ENCODE measurements at places on chromosomes 6 and 20.

GRCh38 chr20:56249244-56249955, 868 bp downstream of the MC3R start:
- no peaks in the 10 kb centered on the region for H3K4me1 ChIP-seq
- H3K36me3 ChIP-seq = no peaks in the 10 kb centered on the region
- no peak overlapping the region for H3K4me3 ChIP-seq
- no peak for DNase-seq

- H3K27ac ChIP-seq = no peak overlapping the region
- no peak for DNase-seq
- peaks cover 9% of the 10 kb centered on the region for H3K36me3 ChIP-seq
- peaks cover 5% of the 10 kb centered on the region for H3K4me1 ChIP-seq
Measured at GRCh38 chr6:16562498-16562897, 198.8 kb downstream of the ATXN1 start.

GRCh38 chr6:125157280-125157679, 3.7 kb downstream of the TPD52L1 start:
- H3K27ac ChIP-seq = no peak overlapping the region
- no peak overlapping the region for H3K4me3 ChIP-seq
- H3K27me3 ChIP-seq = peaks cover 43% of the 10 kb centered on the region
- no peaks in the 10 kb centered on the region for H3K4me1 ChIP-seq

DNA sequence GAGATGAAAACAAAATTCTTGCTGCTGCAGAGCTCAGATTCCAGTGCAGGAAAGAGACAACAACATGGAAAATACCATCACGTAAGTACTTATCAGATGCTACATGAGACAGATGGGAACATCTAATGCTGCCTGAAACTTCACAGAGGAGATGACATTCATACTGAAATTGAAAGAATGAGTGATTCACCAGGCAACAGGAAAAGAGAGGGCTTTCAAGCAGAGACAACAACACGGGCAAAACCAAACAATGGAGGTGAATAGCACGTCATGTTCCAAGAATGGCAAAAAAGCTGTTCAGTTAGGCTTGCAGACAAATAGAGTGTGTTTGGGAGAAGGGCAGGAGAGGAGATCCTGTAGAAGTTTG, 39.3 kb downstream of the GTF2H5 start:
- DNase-seq = no peak
- no peaks in the 10 kb centered on the region for H3K36me3 ChIP-seq
- H3K4me1 ChIP-seq = peaks cover 6% of the 10 kb centered on the region
- H3K27me3 ChIP-seq = no peaks in the 10 kb centered on the region
- no peak overlapping the region for H3K27ac ChIP-seq

GRCh38 chr6:159540152-159540551, 152.9 kb downstream of the SOD2 start:
- H3K4me3 ChIP-seq = no peak overlapping the region
- no peaks in the 10 kb centered on the region for H3K4me1 ChIP-seq
- no peaks in the 10 kb centered on the region for H3K36me3 ChIP-seq
- H3K27me3 ChIP-seq = peaks cover 41% of the 10 kb centered on the region
- no peak for DNase-seq
- no peak overlapping the region for H3K27ac ChIP-seq

GRCh38 chr6:80440496-80441115, 334.1 kb downstream of the BCKDHB start:
- H3K4me1 ChIP-seq = no peaks in the 10 kb centered on the region
- H3K27me3 ChIP-seq = no peaks in the 10 kb centered on the region
- no peaks in the 10 kb centered on the region for H3K36me3 ChIP-seq

- H3K4me3 ChIP-seq = no peak overlapping the region
- no peak overlapping the region for H3K27ac ChIP-seq
- peaks cover 38% of the 10 kb centered on the region for H3K27me3 ChIP-seq
- no peak for DNase-seq
- no peaks in the 10 kb centered on the region for H3K36me3 ChIP-seq
Measured at GRCh38 chr6:27049863-27050781, 197.4 kb upstream of the PRSS16 start.

GRCh38 chr6:169990095-169991030, 238.9 kb downstream of the ERMARD start:
- no peak for DNase-seq
- H3K27me3 ChIP-seq = no peaks in the 10 kb centered on the region
- no peak overlapping the region for H3K4me3 ChIP-seq

- H3K36me3 ChIP-seq = peaks cover 20% of the 10 kb centered on the region
- DNase-seq = no peak
- peak overlapping the region; percentile 97 for H3K4me3 ChIP-seq
- peak overlapping the region; percentile 32 for H3K27ac ChIP-seq
- no peaks in the 10 kb centered on the region for H3K27me3 ChIP-seq
Measured at GRCh38 chr20:50513169-50514034, 3.2 kb downstream of the PTPN1 start.

DNA sequence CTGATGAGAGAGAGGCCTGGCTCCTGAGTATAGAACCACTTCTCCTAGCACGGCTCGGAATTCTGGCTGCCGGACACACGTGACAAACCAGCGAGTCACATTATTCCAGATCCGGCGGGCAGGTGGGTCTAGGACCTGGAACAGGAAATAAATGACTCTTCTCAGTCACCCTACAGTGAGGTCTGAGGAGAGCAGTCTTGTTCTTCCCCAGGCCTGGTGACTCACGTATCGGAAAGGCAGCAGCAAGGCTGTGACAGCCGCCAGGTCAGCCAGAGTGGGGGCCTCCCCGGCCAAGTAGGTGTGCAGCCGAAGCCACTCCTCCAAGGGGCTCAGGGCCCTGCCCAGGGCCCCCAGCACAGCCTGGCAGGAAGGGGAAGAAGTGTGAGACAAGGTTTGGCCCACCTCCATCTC, 2.8 kb downstream of the VARS1 start:
- H3K4me3 ChIP-seq = no peak overlapping the region
- DNase-seq = no peak
- peak overlapping the region; percentile 98 for H3K27ac ChIP-seq

DNA sequence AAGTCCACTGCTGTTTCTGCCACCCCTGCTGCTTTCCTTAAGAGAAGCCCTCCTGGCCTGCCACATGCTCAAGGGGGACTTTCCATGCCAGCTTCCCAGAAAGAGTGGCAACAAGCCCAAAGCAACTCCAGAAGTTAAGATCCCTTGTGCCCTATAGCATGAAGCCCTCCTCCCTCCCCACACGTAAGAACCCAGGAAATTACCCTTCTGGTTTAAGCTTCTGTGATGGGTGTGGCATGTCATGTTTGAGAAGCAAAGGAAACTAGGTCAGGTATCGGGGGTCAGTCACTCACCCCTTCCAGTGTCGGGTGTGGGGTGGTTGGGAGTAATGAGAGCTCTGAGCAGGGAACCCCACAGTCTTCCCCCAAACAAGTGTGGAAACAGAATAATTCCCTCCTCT, 196.1 kb downstream of the LRFN2 start:
- peaks cover 41% of the 10 kb centered on the region for H3K4me1 ChIP-seq
- H3K36me3 ChIP-seq = peaks cover 3% of the 10 kb centered on the region
- no peak for DNase-seq

DNA sequence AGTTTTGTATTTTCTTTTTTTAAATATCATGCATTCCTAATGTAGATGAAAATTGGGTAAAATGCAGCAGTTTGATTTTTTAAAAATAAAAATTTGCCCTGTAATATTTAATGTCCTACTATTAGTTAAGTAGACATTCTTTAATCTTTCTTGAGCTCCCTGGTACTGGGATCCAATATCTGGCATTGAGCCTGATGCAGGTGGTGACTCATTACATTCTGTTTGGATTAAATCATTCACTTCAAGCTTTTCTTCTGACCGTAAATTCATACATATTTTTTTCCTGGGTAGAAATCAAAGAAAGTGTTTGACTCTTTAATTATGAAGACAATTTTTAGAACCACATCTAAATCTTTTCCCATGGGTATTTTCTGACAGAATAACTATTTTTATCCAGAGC, 768.8 kb upstream of the SLC35B3 start:
- no peaks in the 10 kb centered on the region for H3K27me3 ChIP-seq
- DNase-seq = no peak
- H3K4me3 ChIP-seq = no peak overlapping the region
- H3K4me1 ChIP-seq = no peaks in the 10 kb centered on the region

GRCh38 chr20:46820682-46821081, 74.0 kb upstream of the EYA2 start:
- no peaks in the 10 kb centered on the region for H3K36me3 ChIP-seq
- H3K4me3 ChIP-seq = no peak overlapping the region
- no peaks in the 10 kb centered on the region for H3K4me1 ChIP-seq
- H3K27ac ChIP-seq = no peak overlapping the region
- peaks cover 62% of the 10 kb centered on the region for H3K27me3 ChIP-seq

Data from central memory CD8-positive, alpha-beta T cell (primary cell).